ENCODE measurements at places on chromosomes 16 and 17.

- no peak for DNase-seq
Observed at GRCh38 chr16:30715750-30716445, 16.9 kb downstream of the SRCAP start.

GRCh38 chr17:69323806-69324205 lies 3.1 kb downstream of the ABCA5 start:
- no peak for DNase-seq

DNA sequence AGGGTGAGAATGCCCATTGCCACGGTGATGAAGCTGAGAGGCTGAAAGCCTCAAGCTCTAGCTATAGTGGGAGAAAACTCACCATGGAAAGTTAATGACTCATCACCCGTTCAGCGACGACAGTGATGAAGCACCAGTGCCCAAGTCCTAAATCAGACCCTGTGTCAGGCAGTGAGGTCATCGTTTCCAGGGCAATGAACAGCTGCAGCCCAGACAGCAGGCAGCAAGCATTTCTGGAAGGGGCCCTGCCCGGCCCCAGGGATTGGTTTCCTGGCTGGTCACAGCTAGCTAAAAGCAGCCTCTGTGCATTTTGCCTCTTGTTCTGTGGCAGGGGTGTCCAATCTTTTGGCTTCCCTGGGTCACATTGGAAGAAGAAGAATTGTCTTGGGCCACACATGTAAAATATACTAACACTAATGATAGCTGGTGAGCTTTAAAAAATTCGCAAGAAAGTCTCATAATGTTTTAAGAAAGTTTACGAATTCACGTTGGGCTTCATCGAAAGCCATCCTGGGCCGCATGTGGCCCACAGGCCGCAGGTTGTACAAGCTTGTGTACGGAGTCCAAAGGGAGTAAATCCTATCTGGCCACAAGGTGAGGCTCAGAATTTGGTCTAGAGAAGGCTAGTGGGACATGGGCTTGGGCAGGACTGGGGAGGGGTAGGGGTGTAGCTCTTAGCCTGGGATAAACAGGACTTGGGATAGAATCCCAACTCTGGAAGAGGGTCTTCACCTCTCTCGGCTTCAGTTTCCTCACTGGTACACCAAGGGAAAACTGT lies 40.6 kb downstream of the MIS12 start:
- DNase-seq, result peak; percentile 93

DNA sequence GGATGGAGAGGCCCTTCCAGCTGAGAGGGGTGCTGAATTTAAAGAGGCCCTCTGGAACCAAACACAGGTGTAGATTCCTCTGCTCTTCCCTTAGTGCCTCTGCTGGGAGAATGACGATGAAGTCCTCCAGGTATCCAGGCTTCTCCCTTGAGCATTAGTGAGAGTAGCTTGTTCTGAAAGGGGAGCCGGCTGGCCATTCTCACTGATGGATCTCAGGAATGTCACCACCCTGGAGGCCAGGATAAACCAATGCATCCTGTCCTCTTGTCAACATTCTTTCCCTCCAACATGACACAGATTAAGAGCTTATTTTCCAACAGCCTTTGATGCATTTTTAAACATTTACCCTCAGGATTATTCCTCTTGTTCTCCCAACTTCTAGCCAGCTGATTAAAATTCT lies 325.5 kb downstream of the CA10 start:
- no peak for DNase-seq

GRCh38 chr17:15511142-15511541 lies 43.7 kb upstream of the CDRT4 start:
- DNase-seq, result no peak

DNA sequence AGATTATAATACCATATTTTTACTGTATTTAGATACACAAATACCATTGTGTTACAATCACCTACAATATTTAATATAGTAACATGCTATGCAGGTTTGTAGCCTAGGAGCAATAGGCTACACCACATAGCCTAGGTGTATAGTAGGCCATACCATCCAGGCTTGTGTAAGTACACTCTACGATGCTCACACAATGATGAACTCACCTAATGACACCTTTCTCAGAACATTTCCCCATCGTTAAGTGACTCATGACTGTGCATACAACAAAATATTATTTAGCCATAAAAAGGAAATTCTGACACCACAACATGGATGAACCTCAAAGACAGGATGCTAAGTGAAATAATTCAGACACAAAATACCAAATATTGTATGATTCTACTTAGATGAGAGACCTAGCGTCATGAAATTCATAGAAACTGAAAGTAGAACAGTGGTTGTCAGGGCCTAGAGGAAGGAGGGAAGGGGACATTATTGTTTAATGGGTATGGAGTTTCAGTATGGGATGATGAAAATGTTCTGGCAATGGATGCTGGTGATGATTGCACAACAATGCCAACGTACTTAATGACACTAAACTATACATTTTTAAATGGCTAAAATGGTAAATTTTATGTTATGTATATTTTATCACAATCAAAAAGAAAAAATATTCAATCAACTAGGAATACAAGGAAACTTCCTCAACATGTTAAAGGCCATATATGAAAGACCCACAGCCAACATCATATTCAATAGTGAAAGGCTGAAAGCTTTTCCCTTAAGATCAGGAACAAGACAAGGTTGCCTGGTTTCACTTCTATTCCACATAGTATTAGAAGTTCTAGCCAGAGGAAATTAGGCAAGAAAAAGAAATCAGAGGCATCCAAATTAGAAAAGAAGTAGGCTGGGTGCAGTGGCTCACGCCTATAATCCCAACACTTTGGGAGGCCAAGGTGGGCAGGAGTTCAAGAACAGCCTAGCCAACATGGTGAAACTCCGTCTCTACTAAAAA lies 5.9 kb upstream of the C16orf87 start:
- no peak for DNase-seq

GRCh38 chr17:48753794-48754499 lies 25.4 kb upstream of the HOXB13 start:
- no peak for DNase-seq

DNA sequence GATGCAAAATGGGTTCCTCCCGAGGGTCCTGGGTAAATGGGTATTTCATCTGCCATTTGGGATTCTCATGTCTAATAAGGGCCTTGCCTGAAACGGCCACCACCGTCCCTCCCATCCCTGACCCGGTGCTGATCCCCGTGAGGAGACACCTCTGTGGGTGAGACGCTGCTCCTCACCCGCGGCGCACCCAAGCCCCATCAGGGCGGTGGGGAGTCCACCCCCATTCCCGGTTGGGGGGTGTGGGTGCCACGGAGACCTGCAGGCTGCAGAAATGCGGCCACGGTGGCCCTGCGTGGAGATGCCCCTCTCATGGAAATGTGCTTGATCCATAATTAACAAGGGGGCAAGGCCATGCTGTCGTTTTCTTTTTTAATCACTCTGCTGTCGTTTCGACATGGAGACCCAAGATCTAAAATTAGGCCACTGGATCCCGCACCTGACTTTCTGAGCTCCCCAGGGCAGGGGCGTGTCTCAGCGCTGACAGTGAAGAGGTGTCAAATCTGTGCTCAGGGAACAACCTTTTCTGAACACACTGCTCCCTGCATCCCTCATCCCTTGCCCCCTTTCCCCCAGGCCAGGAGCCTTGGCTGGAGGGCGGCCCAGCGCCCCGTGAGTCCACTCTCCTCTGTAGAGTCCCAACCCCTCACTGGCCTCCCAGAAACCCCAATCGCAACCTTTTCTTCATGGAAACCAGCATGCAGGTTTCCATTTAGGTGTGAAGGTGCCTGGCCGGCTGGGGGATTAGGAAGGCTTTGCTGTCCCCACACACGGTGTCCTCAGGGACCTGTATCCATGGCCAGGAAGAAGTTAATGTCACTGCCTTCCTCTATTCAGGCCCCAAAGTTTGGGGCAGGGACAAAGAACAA lies 38.9 kb downstream of the PEMT start:
- DNase-seq, result no peak

- peak; percentile 49 for DNase-seq
Observed at GRCh38 chr16:65312071-65312470, 190.2 kb upstream of the CDH11 start.

- DNase-seq, result no peak
Observed at GRCh38 chr17:5870231-5870953, 199.8 kb upstream of the WSCD1 start.

GRCh38 chr17:40015005-40015997 lies at the start of gene CSF3:
CSF3 (plus strand) TSS chr17:40015440; CDS start chr17:40015475, 35 bp downstream.
- no peak for DNase-seq

GRCh38 chr17:77437017-77437416 lies 296.2 kb downstream of the SEC14L1 start:
- DNase-seq, result peak; percentile 78

DNA sequence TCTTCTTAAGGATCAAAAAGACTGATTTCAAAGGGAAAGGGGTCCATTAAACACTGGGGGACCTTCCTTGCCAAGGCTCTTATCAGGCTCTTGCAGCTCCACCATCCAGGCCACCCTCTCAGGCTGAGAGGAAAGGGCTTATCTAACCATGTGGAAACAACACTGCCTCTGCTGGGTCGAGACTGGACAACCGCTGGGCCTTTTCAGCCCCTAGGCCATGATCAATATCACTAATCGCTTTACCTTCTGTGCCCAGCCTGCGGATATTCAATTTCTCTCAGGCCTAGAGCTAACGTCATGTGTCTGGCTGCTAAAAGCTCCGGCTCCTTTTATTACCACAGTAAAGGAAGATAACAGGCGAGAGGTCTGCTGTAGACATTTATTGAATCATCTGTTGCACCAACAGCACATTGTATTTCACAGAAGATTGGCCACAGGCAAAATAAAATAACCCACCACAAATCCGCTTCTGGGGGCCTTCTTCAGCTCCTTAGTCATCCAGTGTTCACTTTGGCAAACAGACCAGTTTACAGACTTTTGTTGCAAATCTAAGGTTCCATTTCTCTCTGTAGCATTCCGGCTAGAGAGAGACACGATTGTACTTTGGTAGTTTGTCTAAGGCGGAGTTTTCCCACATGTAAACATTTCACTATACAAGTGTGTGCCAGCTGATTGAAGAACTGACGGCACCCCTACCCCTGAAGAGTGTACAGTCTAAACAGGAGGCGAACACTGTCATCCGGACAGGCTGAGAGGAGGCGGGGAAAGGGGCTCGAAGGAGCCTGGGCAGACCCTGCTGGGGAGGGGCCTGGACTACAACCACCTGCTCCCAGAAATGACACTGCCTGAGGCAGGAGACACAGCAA lies 13.9 kb downstream of the CYB561 start:
- peak; percentile 67 for DNase-seq

DNA sequence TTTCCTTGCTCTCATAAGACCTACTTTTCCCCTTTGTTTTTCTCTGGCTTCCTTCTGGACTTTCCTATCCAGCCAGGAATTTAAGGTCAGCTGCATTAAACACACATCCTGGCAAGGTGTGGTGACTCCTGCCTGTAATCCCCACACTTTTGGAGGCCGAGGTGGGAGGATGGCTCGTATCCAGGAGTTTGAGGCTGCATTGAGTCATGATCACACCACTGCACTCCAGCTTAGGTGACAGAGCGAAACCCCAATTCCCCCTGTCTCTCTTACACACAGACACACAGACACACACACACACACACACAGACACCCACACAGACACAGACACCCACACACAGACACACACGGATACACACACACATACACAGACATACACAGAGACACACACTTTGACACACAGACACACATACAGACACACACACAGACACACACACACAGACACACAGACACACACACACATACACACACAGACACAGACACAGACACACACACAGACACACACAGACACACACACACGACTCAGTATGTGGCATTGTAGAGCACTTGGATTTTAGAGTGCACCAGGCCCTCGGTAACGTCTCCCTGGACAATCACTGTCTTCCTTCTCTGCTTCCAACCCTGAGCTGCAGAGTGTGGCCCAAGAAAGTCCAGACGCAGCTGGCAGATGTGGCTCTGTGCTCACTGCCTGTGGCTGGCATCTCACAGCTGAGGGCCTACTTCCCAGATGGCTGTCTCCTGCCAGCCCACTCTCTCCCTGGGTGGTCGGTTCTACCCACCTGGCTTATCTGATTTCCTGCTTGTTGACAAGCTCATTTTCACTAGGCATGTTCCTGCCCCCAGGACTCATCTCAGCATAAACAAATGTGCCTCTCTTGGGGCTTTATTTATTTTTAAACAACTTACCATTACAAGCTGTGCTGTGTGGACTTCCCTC lies 39.0 kb downstream of the NLRP1 start:
- no peak for DNase-seq

- peak; percentile 26 for DNase-seq
Observed at GRCh38 chr17:9408868-9409829, 166.5 kb downstream of the STX8 start.

- no peak for DNase-seq
Observed at GRCh38 chr17:78748048-78748729, 33.9 kb downstream of the CYTH1 start.

GRCh38 chr16:76081967-76082366 lies 195.2 kb upstream of the CNTNAP4 start:
- DNase-seq, result no peak

GRCh38 chr16:13342675-13343074 lies 441.3 kb downstream of the SHISA9 start:
- DNase-seq, result no peak

DNA sequence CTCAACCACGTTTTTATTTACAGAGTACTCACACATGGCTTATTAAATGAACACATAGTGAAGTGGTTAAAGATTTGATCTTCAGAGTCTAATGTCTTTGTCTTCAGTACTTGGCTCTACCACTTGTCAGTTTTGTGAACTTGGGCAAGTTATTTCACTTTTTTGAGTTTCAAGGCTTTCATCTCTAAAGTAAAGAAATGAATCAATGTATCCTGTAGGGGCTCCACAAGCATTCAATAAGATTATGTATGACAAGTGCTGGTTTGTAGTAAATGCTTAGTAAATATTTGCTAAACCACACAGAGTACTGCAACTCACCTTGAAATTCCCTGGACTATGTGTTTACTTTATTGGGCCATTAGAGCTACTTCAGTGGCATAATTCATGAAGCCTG lies 446.0 kb upstream of the GOT2 start:
- DNase-seq, result no peak

DNA sequence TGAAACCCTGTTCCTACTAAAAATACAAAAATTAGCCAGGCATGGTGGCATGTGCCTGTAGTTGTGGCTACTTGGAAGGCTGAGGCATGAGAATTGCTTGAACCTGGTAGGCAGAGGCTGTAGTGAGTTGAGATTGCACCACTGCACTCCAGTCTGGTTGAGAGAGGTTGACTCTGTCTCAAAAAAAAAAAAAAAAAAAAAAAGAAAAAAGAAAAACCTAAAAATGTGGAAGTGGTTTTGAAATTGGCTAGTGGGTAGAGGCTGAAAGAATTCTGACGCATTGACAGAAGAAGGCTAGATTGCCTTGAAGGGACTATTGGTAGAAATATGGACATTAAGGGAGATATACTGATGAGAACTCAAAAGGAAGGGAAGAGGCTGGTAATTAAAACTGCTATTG lies 33.6 kb upstream of the CPPED1 start:
- no peak for DNase-seq
